ENCODE measurements at places on chromosomes 4 and X.

DNA sequence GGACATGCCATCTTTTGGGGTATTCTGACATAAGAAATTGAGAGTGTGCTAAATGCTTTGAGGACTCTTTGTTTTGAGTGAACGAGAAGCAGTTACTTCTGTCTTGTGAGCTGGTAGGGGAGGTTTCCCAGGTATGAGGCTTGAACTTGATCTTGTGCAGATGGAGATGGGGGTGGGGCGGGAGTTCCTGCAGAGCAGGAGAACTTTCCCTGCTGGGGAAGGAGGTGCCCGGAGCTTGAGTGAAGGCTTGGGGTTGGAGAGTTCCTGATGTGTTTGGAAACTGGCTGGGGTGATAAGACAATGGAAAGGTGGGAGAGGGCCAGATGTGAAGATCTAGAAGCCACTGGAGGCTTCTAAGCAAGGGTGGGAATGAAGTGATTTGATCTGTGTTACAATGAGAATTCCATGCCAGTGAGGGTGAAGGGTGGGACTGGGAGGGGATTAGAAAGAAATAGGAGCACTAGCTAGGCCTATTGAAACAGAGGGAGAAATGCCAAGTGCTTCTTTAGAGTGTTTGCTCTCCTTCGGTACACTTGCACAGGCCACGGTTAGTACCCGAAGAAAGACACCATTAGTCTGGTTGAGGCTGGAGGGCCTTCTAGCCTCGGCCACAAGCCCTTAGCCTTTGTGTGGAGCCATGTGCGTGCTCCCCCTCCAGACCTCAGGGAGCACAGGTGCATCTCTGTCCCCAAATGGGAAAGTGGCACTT lies 103.5 kb upstream of the STOX2 start:
- no peak for DNase-seq

DNA sequence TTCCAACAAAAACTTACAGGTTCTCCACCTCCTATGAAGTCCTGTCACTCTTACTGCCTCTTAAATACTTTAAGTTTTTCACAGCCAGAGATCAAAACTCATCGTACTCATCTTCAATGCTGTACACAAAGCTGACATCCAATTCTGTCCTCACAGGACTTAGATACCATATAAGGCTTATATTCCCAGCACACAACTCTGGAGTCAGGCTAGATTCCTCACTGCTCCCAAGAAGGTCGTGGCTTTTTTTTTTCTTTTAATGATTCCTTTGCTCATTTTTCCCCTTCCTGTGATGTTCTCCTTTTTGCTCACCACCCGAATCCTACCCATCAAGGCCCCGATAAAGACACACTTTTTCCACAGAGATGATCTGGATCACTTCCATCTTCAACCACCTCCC lies 914 bp downstream of the TRAPPC2 start:
- no peak for DNase-seq

GRCh38 chrX:102976286-102976685 lies 39.2 kb downstream of the RAB40AL start:
- DNase-seq, result no peak

GRCh38 chrX:155068165-155068564 lies 2.8 kb downstream of the CMC4 start:
- DNase-seq, result no peak

DNA sequence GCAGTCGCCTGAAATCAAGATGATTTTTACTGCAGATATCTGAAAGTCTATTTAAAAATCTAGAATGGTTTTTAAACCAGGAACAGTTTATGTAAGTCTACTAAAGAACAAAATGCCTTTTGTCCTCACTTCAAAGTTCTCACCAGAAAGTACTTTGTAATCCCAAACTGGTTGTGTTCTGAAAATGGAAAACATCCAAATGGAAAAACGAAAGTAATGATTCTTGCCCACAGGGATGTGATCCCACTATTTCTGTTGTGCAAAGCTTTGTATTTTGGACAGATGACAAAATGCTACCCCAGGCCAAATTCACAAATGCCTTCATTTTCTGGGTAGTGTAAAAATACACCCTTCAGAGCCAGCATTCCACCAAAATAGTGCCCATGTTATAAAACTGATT lies 265.5 kb upstream of the FTHL17 start:
- DNase-seq, result no peak

DNA sequence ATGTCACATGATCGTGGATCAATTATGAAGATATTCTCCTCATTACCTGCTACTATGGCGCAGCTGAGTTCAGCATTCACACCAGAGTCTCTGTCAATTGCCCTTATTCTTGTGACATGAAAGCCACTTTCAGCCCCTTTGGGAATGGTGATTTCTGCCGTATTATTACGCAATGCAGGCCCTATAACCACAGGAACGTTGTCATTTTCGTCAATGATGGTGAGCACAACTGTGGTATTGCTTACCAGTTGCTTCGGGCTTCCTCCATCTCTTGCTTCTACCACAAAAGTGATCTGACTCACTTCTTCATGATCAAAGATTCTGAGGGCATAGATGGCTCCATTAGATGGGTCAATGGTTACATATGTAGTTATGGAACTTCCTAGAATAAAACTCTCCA lies 2.1 kb downstream of the PCDH18 start:
- DNase-seq, result no peak

All from cerebellum (tissue), 4 donors.